ENCODE measurements at places on chromosomes 1 and 21.

DNA sequence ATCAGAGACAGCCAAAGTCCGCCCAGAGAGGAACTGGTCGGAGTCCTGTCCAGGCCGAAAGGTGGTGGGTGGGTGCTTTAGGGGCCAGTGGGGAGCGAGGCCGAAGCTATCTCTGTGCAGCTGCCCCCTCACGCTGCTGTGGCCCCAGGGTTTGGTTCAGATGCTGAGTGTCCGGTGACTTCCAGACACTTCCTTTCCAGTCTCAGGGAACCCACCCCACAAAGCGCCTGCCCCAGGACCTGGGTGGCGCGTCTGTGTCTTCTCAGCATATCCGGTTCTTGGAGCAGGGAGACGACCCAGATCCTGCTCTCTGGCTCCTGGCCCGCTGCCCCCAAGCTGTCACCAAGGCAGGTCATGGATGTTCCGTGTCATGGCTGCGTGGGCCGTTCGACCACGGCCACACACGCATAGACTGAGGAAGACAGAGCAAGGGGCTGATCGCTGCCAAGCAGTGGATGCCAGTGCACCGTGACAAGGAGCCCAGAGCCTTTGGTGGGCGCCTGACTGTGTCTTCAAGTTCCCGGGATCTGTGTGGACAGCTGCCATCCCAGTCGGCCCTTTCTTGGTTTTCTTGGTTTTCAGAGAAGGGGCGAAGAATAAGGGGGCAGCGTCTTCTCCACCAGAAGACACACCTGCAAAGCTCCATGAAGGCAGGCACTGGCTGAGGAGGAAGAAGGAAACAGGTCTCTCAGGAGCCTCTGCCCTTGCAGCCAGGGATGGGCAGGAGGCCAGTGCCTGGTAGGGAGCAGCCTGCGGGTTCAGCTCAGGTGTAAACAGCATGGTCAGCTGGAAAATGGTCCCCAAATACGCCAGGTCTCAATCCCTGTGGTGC, 22.9 kb upstream of the COL18A1 start:
- no peak for DNase-seq

- peak; percentile 58 for DNase-seq
Measured at GRCh38 chr1:109089242-109090015, 1.1 kb upstream of the TMEM167B start.

DNA sequence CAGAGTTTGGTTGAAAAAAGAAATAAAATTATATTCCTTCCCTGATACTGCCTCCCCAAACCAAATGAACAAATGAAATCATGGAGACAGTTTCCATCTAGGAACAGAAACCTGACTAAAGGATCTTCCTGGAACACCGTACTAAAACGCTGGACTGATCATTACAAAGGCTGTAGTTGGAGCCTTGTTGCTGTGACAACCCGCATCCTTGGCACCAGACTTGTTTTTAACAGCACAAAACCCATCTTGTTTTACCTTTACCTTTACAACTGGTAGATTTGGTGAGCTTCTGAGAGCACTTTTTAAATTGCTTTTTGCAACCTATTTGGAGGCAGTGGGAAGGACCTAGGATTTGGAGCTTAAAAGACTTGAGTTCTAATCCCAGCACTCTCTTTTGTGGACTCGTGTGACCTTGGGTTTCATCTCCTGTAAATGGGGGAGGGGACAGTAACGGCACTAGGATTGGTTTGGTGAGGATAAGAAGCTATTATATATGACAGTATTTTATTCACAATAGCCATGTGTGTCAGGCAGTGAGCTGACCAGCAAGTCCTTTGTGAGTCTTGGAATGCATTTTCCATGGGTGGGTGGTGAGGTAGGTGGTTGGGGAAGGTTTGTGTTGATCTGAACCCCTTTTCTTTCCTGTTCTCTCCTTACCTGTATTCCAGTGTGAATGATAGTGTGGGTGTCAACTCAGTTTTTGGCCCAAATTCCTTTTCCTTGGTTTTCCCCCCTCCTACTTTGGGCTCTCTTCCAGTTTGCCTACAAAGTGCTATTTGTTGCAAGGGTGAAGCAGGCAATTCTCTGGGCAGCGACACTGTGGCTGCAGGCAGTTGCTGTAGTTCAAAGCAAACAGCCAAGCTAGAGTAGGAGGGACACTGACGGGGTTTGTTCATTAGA, 12.6 kb downstream of the LRRC8D start:
- no peak for DNase-seq

DNA sequence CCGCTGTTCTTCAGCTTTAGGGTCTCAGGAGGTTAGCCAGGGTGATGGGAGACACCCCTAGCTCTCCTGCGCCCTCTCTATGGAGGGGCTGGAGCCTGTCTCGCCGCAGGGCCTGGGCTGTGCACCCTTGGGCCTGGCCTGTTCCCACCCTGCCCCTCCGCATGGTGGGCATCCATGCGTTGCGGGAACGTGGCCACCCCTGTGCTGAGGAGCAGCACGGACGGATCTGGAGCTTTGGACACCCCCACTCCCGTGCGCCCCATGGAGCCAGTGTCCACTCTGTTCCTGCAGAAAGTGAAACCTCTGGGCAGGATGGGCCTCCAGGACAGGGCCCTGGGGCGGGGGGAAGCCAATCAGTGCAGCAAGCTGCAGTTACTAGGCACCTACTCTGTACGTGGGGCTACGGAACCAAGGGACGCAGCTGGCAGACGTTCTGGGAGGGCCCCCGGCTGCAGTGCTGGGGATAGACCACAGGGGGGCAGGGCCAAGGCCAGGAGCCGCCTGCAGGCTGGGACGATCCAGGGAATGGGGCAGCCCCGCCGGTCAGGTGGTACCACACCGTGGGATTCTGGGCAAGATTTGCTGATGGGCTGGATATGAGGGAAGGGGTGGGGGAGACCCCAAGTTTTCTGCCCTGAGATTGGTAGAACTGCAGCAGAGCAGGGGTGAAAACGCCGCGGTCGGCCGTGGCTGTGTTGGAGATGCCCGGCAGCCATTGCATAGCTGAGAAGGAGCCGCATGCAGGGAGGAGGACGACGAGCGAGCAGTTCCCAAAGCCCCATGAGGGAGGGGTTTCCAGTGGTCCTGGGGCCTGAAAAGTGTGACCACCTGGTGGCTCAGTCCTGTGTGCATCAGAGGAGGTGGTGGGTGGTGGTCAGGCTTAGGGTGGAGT, 43.3 kb downstream of the TP73 start:
- no peak for DNase-seq
